ENCODE measurements at places on chromosomes 2 and 18. TPM values are rescaled to one million over a fixed set of nuclear protein-coding genes. Genes with fewer than 3 reads are reported as not detected.

GRCh38 chr2:170712653-170713542 is 2.2 kb upstream of the SP5 start:
- no peaks in the 10 kb centered on the region for H3K36me3 ChIP-seq
- DNase-seq, result no peak
- peak overlapping the region; percentile 18 for H3K4me3 ChIP-seq
- peaks cover 88% of the 10 kb centered on the region for H3K27me3 ChIP-seq
- peaks cover 24% of the 10 kb centered on the region for H3K4me1 ChIP-seq

DNA sequence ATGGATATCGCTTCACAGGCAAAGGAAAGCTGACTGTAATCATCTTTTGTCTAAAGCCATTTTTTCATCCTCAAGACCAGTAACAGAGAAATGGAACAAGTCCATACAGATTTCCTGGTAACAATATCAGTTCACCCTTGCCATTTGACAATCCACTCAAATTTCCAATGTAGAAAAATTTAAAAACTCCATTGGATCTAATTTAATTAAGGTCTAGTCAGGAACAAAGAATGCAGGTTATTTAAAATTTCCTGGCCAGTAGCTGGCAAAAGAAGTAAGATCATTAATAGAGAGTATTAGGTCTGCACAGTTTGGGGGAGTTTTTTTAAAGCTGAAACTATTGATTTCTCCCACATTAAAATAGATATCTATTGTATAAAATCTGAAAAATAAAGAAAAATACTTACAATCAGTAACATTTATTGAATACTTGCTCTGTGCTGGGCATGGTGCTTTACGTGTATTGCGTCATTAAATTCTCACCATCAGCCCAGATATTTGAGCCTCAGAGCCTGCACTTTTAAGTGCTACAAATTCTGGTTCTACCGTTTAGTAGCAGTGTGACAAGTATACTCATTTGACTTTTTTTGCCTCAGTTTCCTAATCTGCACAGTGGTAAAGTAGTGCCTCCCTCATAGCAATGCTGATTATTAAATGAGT is 41.8 kb downstream of the SMARCAL1 start:
- DNase-seq, result no peak
- no peak overlapping the region for H3K4me3 ChIP-seq
- H3K27me3 ChIP-seq, result no peaks in the 10 kb centered on the region

GRCh38 chr2:60355849-60356261 is 197.6 kb downstream of the BCL11A start:
- no peak overlapping the region for H3K4me3 ChIP-seq
- DNase-seq, result no peak
- no peaks in the 10 kb centered on the region for H3K36me3 ChIP-seq
- H3K27me3 ChIP-seq, result peaks cover 21% of the 10 kb centered on the region
- H3K27ac ChIP-seq, result peak overlapping the region; percentile 75

The MDH1B gene
- 1.1 TPM for total RNA-seq

DNA sequence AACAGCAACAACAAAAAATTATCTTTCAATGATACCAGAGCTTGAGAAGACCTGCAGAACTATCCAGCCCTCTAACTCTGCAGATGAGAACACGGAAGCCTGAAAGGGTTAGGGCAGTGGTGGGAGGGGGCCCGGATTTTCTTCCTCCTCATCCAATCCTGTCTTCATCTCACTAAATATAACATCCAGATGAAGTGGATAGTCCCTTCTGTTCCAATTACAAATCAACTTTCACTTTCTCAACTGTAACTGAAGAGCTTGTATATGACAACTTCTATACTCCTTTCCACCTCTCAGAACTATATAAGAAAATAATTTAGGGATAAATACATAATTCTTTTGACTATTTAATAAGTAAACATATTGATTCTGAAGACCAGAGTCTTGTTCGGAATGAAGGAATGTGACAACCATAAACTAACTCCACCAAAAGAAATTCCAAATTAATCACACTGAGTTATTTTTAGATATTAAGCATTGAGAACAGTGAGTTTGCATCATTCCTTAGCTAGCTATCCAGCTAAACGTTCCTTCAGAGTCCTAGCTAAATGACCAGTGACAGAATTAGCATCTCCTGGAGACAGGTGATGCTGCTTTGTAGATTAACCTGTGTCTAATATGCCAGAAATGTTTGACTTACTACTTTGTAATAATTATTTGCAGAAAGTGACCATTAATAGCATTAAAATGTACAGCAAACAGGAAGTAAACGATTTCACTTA is 32.7 kb downstream of the SFT2D3 start:
- H3K4me3 ChIP-seq, result no peak overlapping the region
- H3K27me3 ChIP-seq, result no peaks in the 10 kb centered on the region
- peaks cover 19% of the 10 kb centered on the region for H3K4me1 ChIP-seq
- no peak overlapping the region for H3K27ac ChIP-seq

The HOXD13 gene
- total RNA-seq, result not detected

- H3K27me3 ChIP-seq, result peaks cover 14% of the 10 kb centered on the region
- peak overlapping the region; percentile 52 for H3K4me3 ChIP-seq
- peak overlapping the region; percentile 93 for H3K27ac ChIP-seq
- peaks cover 28% of the 10 kb centered on the region for H3K4me1 ChIP-seq
- H3K36me3 ChIP-seq, result no peaks in the 10 kb centered on the region
- DNase-seq, result peak; percentile 58
These were observed 78.4 kb downstream of the SETBP1 start for GRCh38 chr18:44758861-44759631.

DNA sequence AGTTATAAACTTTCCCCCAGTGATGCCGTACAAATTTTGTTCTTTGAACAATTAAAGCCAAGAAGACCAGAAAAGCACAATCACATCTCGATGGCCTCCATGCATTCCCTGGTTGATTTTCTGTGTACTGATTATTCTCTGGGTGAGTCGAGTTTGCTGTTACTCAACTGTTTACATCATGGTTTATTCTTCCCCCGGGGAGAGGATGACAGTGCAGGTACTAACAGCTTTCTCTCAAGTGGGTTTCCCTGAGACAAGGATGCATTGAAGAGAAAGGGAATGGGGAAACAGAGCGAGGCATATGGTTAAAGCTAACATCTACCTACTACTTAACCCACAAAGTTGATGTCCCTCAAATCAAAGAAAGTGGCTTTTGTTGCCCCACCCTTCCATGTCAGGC is 410.8 kb upstream of the FANCL start:
- no peaks in the 10 kb centered on the region for H3K4me1 ChIP-seq

GRCh38 chr2:88452980-88453582 is 588 bp upstream of the FOXI3 start:
- H3K4me1 ChIP-seq, result peaks cover 4% of the 10 kb centered on the region
- H3K27me3 ChIP-seq, result peaks cover 78% of the 10 kb centered on the region
- DNase-seq, result no peak
- peak overlapping the region; percentile 76 for H3K4me3 ChIP-seq
- no peaks in the 10 kb centered on the region for H3K36me3 ChIP-seq

DNA sequence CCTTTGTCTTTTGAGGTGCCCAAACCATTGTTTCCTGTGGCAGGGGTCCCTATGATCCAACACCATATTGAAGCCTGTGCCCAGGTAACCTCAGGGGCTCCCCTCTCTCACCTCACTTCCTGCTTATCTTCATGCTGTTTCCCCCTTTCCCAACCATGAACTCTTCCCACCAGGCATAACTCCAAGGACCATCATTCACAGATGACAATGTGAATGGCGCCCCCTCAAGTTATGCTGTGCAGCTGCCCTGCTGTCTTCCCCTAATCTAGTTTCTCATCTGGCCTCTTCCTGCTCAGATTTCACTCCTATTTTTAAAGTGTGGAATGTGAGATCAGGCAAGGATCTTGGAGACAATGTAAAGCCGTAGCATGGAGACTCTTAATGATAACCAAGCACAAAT is 1.4 kb downstream of the GMPPA start:
- peaks cover 13% of the 10 kb centered on the region for H3K36me3 ChIP-seq
- H3K4me1 ChIP-seq, result peaks cover 31% of the 10 kb centered on the region
- peak overlapping the region; percentile 94 for H3K4me3 ChIP-seq
- no peak overlapping the region for H3K27ac ChIP-seq
- DNase-seq, result no peak

- DNase-seq, result no peak
- H3K27me3 ChIP-seq, result no peaks in the 10 kb centered on the region
- H3K27ac ChIP-seq, result no peak overlapping the region
- H3K36me3 ChIP-seq, result no peaks in the 10 kb centered on the region
- no peaks in the 10 kb centered on the region for H3K4me1 ChIP-seq
These were observed 176.4 kb upstream of the REV1 start for GRCh38 chr2:99666256-99666655.

The MEIS1 gene
- total RNA-seq, result not detected

- H3K4me3 ChIP-seq, result no peak overlapping the region
- H3K36me3 ChIP-seq, result peaks cover 18% of the 10 kb centered on the region
- peaks cover 3% of the 10 kb centered on the region for H3K4me1 ChIP-seq
These were observed 87.9 kb downstream of the ATAD2B start for GRCh38 chr2:23838996-23839395.

The CNGA3 gene
- not detected for total RNA-seq

The OXER1 gene
- 0.16 TPM for total RNA-seq

DNA sequence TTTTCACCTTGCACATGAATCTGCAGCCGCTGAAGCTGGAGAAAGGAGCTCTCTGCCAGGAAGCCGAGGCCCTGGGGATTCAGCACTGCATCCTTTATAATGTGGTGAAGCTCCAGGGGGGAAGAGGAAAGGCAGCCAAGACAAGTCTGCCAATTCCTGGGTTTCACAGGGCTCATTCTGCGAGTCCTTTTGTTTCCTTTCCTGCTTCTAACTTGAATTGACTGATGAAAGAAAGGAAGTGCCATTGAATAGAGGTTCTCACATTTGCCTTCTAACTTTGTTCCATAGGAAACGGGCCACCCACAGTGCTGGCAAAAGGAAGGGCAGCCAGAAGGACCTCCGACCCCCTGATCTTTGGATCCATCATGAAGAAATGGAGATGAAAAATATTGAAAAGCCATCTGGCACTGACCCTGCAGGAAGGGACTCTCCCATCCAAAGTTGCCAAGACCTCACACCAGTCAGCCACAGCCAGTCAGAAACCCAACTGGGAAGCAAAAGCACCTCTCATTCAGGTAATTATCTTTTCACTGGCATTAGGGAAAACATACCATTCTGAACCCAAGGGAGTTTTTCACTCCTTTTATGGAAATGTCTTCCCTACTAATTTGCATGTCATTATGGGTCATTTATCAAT is 765.4 kb downstream of the MBD2 start:
- H3K27ac ChIP-seq, result no peak overlapping the region
- H3K4me1 ChIP-seq, result no peaks in the 10 kb centered on the region
- no peaks in the 10 kb centered on the region for H3K36me3 ChIP-seq
- H3K27me3 ChIP-seq, result no peaks in the 10 kb centered on the region
- H3K4me3 ChIP-seq, result no peak overlapping the region

DNA sequence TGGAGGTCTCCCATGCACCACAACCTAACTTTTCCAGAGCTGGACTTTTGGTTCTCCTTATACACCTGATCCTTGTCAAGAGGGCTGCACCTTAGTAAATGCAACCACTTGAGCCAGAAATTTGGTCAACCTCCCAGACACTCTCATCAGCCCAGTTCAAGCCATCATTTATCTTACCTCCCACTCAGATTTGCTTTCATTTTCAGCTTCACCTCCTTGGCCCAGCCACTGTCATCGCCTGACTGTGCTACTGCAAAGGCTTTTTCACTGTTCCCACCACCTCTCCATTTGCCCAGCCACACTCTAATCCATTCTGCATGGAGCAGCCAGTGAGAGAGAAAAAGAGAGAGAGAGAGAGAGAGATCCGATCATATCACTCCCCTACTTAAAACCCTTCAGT is 112.4 kb upstream of the DDX18 start:
- H3K27ac ChIP-seq, result no peak overlapping the region
- H3K36me3 ChIP-seq, result no peaks in the 10 kb centered on the region
- H3K27me3 ChIP-seq, result peaks cover 6% of the 10 kb centered on the region
- no peak overlapping the region for H3K4me3 ChIP-seq
